ENCODE measurements at places on chromosomes 13 and 19.

DNA sequence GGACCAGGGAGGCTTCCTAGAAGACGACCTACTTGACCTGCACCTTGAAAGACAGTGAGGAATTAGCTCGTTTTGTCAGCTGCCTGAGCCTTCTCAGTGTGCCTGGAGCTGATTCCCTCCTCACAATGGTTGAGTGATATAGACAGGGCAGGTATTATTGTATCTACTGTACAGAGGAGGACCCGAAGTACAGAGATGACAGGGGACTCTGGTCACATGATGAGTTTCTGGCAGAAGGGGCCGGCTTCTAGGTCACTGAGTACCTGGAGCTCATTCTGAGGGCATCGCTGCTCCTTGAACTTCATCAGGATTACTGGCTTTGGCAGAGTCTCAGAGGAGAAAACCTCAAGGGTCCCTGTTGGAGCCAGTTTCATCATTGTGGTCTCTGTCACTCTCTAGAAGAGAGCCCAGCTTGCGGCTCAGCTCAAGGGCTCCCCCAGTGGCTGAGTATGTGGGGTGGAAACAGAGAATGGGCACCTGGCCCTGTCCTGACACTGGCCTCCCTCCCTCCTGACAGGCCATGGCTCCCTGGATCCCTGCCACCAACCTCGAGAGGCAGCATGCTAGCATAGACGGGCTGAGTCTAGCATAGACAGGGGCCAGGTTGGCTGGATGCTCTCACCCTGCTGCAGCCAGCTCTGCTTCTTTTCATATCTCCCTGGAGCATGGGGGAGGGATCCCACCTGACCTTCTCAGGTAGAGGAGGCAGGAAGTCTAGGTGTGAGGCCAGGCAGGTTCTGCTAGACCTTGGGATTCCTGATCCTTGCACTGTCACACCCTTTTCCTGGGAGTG lies 38.7 kb downstream of the NFIX start:
- peak; percentile 94 for DNase-seq

GRCh38 chr13:41291246-41291645 lies 19.8 kb upstream of the NAA16 start:
- DNase-seq, result no peak

- DNase-seq, result no peak
Observed at GRCh38 chr19:24159707-24160106, 72.7 kb downstream of the ZNF254 start.

DNA sequence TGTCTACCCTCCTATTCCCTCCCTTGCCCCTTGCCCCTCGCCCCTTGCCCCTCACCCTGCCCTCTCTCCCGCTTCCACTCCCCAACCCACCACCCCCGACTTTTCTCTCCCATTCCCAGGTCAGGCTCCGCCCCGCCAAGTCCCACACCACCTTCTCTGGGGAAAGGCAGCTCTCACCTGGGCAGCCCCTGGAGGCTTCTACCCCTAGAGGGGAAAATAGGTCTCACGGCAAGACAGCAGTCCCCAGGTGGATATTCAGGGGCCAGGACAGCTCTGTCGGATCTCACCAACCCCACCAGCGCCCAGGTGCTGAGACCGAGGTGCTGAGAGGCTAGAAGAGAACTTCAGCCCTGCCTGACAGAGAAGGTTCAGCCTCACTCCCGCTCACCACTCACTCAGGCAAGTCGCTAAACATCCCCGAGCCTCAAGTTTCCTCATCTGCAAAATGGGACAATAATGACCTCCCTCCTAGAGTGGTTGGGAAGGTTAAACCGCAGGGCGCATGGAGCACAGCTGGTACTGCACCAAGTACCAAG lies 1.4 kb upstream of the ERFL start:
- no peak for DNase-seq

DNA sequence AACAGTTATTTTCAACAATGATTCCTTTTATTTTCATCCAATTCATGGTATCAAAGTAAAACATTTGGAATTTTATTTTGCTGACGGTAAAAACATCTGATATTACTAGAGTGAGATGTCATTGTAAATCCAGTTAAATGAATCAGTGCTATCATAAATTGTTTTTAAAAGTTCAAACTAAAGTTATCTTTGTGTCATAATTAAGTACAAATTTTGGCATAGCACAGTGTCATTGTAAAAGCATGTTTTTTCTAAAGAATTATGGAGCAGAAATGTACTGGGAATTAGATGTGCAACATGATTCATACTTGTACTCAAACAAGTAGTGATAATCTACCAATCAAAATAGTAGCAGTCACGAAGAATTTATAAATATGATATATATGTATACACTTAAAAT lies 92.8 kb downstream of the FAM216B start:
- DNase-seq, result no peak

DNA sequence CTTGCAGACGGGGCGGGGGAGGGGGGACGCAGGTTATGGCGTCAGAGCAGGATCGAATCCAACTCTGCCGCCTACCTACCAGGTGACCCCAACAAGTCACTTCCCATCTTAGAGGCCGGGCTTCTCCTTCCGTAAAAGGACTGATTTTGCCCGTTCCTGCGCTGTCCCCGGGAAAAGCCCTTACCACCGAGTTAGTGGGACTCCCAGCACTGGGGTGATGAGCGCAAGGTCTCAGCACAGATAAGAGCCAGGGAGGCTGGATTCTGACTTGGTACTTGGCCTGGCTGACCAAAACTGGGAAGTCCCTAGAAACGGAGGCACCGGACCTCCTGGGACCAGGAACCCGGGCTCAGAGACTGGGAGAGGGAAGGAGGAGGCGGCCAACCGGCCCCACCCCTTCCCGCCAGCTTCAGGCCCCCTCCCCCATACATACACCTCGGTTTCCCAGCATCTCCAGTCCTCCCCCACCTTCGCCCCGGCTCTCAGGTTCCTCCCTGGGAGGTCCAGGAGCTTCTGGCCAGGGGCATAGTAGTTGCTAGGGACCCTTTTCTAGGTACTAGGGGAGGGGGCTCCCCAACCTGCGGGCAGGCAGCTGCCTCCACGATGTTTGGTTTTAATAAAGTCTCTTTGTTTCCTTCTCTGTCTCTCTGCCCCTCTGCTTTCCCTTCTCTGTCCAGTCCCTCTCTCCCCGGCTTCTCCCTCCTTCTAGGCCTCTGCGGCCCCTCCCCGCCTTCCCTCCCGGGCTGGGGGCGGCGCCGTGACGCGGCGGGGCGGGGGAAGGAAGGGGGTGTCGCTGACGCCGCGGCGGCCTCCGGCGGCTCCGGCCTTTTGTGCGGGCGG lies at the start of gene GRAMD1A:
Gene GRAMD1A (plus strand): TSS at position 826 of the 840 bp plus-strand sequence. CDS start 156 bp downstream, outside the sequence.
- DNase-seq, result peak; percentile 92

DNA sequence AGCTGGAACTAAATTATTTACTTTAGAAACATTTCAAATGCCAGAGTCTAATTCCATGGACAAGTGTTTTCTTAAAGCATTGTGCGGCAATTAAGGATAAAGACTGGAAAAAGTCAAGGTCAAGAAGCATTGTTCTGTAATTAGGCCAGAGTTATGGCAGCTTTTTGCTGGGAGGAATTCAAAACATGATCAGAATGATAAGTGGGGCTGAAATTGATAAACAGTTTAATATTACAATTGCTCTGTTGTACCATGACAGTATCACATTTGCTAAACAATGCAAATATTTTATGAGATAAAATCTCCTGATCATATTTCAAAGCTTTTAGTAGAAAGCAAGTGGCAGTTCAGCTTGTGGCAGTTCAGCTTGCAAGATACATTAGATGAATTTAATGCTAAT lies 513.7 kb downstream of the GPC6 start:
- no peak for DNase-seq

- DNase-seq, result no peak
Observed at GRCh38 chr13:102897371-102898138, 51.7 kb downstream of the ERCC5 start.

GRCh38 chr13:32659736-32660135 lies 73.5 kb downstream of the PDS5B start:
- DNase-seq, result no peak

- no peak for DNase-seq
Observed at GRCh38 chr19:33686262-33686661, 64.5 kb downstream of the CHST8 start.

DNA sequence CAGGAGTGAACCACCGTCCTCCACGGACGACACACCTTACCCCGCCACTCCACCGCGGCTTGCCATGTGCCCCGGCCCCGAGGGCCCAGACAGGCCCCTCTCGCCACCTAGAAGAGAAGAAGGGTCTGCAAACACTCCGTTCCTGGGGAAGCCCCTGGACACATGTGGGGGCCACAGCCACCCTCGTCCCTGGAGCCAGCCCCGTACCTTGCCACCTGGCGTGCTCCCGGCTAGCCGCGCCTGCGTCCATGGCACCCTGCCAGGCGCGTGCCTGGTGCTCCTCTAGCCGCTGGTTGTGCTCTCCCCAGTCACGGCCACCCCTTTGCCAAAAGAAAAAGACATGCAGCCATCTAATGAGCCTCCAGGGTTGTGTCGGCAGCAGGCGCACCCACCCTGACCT lies 19.9 kb upstream of the TINCR start:
- DNase-seq, result no peak

DNA sequence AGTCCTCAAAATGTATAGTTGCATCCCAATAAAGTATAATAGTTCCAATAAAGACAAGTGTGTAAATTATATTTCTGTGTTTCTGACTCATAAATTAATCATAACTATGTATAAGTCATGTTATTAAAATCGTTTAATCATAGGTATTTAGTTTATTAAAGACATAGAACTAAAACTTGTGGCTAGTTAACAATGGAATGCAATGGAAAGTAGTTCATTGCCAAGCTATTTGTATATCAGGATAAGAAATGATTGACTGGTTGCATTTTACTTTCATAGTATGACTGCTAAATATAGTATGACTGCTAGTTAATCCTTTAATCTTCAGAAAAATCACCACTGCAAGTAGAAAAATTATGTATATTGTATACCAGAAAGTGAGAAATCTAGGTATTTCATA lies 16.9 kb downstream of the COG3 start:
- DNase-seq, result no peak

- no peak for DNase-seq
Observed at GRCh38 chr13:80486402-80486801, 145.5 kb upstream of the SPRY2 start.

- DNase-seq, result peak; percentile 93
Observed at GRCh38 chr13:21476893-21477472, 17.9 kb upstream of the ZDHHC20 start.

DNA sequence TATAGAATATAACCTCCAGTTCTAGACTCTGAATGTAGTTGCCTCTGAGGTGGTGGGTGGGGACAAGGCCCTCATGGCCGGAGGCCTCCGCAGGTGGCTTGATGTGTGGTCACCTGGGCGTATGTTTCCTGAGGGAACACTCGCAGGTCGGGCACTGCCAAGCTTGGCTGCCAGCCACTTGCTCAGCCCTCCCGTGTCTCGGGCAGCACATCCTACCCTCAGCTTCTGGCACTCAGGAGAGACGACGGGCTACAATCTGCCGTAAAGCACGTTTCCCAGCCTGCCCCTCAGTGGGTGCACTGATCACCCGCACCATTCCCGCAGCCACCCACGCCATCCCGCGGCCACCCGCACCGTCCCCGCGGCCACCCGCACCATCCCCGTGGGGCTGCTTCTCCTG lies 15.2 kb downstream of the THOP1 start:
- no peak for DNase-seq

DNA sequence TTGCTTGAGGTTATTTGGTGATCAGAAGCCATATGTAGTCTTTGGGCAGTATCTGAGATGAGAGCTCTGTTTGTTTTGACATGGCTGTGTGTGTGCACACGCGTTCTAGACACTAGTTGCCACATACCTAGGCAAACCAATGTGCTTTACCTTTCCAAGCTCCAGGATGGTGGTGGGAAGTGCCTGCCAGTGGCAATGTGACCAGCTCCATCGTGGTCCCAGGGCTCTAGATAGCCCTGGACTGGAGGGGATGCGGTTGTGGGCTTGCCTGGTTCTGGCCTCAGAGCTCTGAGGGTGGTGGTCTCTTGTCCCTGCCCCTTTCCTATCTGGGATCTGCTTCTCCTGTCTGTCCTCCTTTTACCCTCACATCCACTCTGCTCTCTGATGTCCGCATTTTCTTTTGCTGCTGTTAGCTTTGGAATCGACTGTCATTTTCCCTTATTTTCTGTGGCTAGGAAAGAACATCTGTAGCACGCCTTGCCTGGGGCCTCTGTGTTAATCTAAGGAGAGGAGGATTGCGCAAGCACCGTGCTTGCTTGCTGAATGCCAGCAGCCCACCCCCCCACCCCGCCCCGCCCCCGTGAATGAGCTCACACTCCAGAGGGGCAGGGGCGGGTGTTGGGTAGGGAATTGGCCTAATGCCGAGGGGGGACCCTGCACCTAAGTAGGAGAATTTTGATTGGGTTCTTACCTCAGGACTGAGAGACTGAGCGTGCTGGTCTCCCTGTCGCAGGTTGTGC lies 89.5 kb downstream of the ARHGEF7 start:
- DNase-seq, result peak; percentile 64

- DNase-seq, result no peak
Observed at GRCh38 chr19:3006075-3006767, 22.9 kb downstream of the TLE2 start.

DNA sequence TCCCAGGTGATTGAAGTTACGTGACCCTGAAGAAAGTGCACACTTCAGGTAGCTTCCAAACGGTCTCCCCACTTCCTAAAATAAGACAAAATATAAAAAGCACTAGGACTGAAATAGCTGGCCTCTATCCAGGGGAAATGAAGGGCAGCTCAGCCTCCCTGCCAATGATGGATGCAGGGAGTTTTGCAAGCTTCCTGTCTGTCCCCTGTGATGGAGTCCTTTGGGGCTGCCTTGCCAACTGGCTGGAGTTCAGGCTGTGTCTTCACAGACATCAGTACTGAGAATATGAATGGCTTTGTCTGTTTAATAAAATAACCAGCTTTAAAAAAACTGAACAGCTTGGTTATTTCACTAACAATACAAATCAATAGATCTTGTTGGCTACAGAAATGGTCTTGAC lies 101.4 kb upstream of the GPR12 start:
- peak; percentile 74 for DNase-seq

DNA sequence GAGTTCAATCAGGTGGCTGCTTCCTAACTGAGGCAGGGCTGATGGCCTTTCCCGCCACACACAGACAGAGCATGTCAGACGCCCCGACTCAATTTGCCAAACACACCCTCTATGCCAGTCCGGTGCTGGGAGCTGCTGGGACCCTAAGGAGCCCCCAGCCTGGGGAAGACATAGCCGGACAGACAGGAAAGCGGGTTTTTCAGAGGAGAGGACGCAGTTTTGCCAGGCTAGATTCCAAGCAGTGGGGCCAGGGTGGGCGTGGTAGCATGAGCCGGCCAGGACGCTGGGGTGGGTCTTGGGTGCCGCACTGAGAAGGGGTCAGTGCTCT lies 19.8 kb downstream of the MAST3 start:
- DNase-seq, result no peak

- no peak for DNase-seq
Observed at GRCh38 chr19:19217099-19217498, 5.3 kb downstream of the NCAN start.

GRCh38 chr19:47421244-47421786 lies 2.0 kb upstream of the MEIS3 start:
- no peak for DNase-seq

GRCh38 chr13:73687087-73687486 lies 447.1 kb downstream of the KLF12 start:
- no peak for DNase-seq

GRCh38 chr13:75417012-75417384 lies 65.0 kb downstream of the TBC1D4 start:
- DNase-seq, result no peak
